Smooth muscle cell of the coronary artery (primary cell): ENCODE measurements at places on chromosomes 12 and 14. TPM values are rescaled to one million over a fixed set of nuclear protein-coding genes. Genes with fewer than 3 reads are reported as not detected.

Gene SYNE3
- total RNA-seq = 2.1 and 19.2 TPM in 2 replicates

Gene FGF6
- total RNA-seq = not detected in 2 replicates

Gene DAO
- total RNA-seq = under 0.01 TPM in 1 of 2 replicates, not detected in the other

Gene ZBTB39
- total RNA-seq = 2.6 and 3.7 TPM in 2 replicates

Gene GLT1D1
- under 0.01 TPM in 1 of 2 replicates, not detected in the other for total RNA-seq

Gene PRKD1
- total RNA-seq = 7.7 and 13.7 TPM in 2 replicates

Gene LHX5
- not detected in 2 replicates for total RNA-seq

Gene ESR2
- 0.12 TPM in 1 of 2 replicates, not detected in the other for total RNA-seq

Gene ST8SIA1
- total RNA-seq = 0.30 and 5.6 TPM in 2 replicates

Gene HOXC12
- not detected in 2 replicates for total RNA-seq

Gene DIO2
- total RNA-seq = 1.8 and 4.2 TPM in 2 replicates

Gene C14orf132
- 4.1 and 15.3 TPM in 2 replicates for total RNA-seq

Gene PPM1H
- 1.3 and 2.6 TPM in 2 replicates for total RNA-seq

Gene SLC25A21
- 0.15 TPM in 1 of 2 replicates, not detected in the other for total RNA-seq

Gene LTB4R
- total RNA-seq = 0.75 and 6.3 TPM in 2 replicates

Gene TRPV4
- total RNA-seq = 1.4 and 1.6 TPM in 2 replicates

Gene TSHR
- total RNA-seq = not detected in 2 replicates

Gene IL31
- not detected in 2 replicates for total RNA-seq

Gene LMNTD1
- total RNA-seq = 0.23 TPM in 1 of 2 replicates, not detected in the other

Gene C1S
- total RNA-seq = 107 and 737 TPM in 2 replicates

Gene TAS2R30
- 2.0 and 3.0 TPM in 2 replicates for total RNA-seq

Gene TAC3
- not detected in 2 replicates for total RNA-seq

Gene THTPA
- total RNA-seq = 10.6 and 22.3 TPM in 2 replicates

Gene GIT2
- total RNA-seq = 28.2 and 37.3 TPM in 2 replicates

Gene C12orf56
- 0.23 TPM in 1 of 2 replicates, not detected in the other for total RNA-seq

Gene GPR137C
- 0.23 and 0.68 TPM in 2 replicates for total RNA-seq

Gene CDCA4
- total RNA-seq = 9.6 and 16.2 TPM in 2 replicates

Gene BCL7A
- total RNA-seq = 4.8 and 5.0 TPM in 2 replicates

Gene VAMP1
- 8.6 and 19.4 TPM in 2 replicates for total RNA-seq

Gene PLCZ1
- not detected in 2 replicates for total RNA-seq

Gene FGFR1OP2
- 42.1 and 44.9 TPM in 2 replicates for total RNA-seq

Gene CCDC196
- total RNA-seq = not detected in 2 replicates

Gene MAP1LC3B2
- 0.15 TPM in 1 of 2 replicates, not detected in the other for total RNA-seq

Gene PTGES3
- total RNA-seq = 28.1 and 44.5 TPM in 2 replicates

Gene TESPA1
- not detected in 2 replicates for total RNA-seq

Gene IPO8
- 29.7 and 56.7 TPM in 2 replicates for total RNA-seq

Gene RNASE1
- 0.75 and 0.82 TPM in 2 replicates for total RNA-seq

Gene ENDOU
- total RNA-seq = 0.15 TPM in 1 of 2 replicates, not detected in the other
